ENCODE measurements at places on chromosomes 3 and 15. TPM values are rescaled to one million over a fixed set of nuclear protein-coding genes. Genes with fewer than 3 reads are reported as not detected.

- no peaks in the 10 kb centered on the region for H3K36me3 ChIP-seq
- peaks cover 26% of the 10 kb centered on the region for H3K4me1 ChIP-seq
- peak overlapping the region; percentile 83 for H3K4me3 ChIP-seq
- DNase-seq: peak; percentile 44
Measured at GRCh38 chr3:119497820-119498185, 544 bp upstream of the TIMMDC1 start.

- no peaks in the 10 kb centered on the region for H3K4me1 ChIP-seq
- H3K36me3 ChIP-seq: no peaks in the 10 kb centered on the region
- H3K27me3 ChIP-seq: no peaks in the 10 kb centered on the region
Measured at GRCh38 chr3:146814601-146815315, 209.6 kb upstream of the PLSCR5 start.

DNA sequence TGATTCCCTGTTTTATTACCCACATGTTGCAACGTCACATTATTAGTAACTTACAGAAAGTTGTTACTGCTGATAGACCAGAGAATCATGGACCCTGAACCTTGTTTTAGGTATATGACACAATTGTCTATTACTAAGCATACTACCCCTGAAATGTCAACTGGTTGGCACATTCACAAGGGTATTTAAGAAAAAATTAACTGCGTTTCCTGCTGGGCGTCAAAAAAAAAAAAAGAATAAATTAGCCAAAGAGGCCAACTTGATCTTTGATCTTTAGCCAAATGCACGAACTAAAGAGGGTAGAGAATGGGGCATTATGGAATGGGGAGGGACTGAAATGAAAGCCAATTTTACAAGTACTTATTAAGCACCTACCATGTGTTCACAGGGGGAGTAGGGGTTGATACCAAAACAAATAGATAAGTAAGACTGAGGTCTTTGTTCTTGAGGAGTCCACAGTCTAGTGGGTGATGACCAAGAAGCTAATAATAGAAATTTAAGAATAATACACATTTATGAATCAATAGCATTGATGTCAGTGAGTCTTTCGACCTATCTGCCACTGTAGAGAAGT is 17.8 kb upstream of the MUC13 start:
- H3K27me3 ChIP-seq: no peaks in the 10 kb centered on the region
- no peaks in the 10 kb centered on the region for H3K36me3 ChIP-seq
- no peak overlapping the region for H3K4me3 ChIP-seq
- no peaks in the 10 kb centered on the region for H3K4me1 ChIP-seq
- DNase-seq: no peak

DNA sequence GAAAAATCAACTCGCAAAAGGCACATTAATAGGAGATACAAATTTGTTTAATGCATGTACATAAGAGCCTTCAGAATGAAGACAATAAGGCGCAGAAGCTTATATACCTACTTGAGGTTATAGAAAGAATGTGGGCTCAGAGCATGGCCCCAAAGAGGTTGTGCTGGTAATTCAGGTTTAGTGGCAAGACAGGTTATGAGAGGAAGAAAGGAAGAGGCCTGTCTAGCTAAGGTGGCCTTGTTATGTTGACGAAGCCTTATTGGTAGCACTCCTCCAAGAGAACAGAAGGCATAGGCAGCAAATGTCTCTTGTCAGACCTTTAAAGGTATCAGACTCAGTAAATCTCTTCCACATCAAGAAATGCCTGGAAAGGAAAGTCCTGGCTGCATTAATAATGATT is 290.8 kb downstream of the MCTP2 start:
- no peak overlapping the region for H3K4me3 ChIP-seq
- H3K4me1 ChIP-seq: no peaks in the 10 kb centered on the region
- no peak overlapping the region for H3K27ac ChIP-seq
- no peak for DNase-seq
- no peaks in the 10 kb centered on the region for H3K27me3 ChIP-seq

DNA sequence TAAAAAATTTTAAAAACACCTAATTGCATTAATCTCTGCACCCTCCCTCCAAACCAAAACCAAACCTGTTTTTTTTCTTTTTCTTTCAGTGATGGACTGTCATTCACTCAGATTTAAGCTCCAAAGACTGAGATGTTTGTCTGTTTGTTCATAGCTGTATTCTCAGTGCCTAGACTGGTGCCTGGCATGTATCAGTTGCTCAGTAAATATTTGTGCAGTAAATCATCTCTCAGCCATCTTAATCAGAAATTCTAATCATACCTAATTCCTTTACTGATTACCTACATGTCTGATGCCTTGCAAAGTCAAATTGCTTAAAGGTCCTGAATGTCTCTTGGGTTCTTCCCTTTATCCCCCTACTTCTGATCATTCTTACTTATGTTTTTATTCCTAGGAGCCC is 138.8 kb downstream of the ZNF609 start:
- no peaks in the 10 kb centered on the region for H3K27me3 ChIP-seq
- H3K27ac ChIP-seq: no peak overlapping the region
- DNase-seq: no peak
- H3K4me1 ChIP-seq: peaks cover 17% of the 10 kb centered on the region
- H3K4me3 ChIP-seq: no peak overlapping the region
- H3K36me3 ChIP-seq: no peaks in the 10 kb centered on the region

DNA sequence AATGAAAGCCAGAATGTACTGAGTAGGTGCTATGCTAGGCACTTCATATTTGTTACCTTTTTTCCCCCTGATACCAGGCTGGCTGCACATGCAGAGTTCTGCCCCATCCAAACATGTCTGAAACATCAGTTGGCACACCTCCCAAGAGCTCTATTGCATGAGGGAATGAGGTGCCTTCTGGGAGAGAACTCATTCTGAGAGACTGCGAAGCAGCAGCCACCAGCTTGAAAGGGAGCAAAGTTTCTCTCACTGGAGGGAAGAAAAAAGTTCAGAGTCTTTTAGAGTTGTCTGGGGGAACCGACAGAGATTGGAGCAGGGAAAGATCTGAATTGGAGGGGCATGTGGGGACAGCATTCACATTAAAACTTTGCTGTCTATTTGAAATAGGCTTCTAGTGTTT is 84.1 kb downstream of the AGBL1 start:
- H3K27me3 ChIP-seq: no peaks in the 10 kb centered on the region
- no peak overlapping the region for H3K4me3 ChIP-seq
- no peaks in the 10 kb centered on the region for H3K4me1 ChIP-seq
- H3K27ac ChIP-seq: no peak overlapping the region
- DNase-seq: no peak

The FRMD5 gene
- 18.2 TPM for total RNA-seq

The PPP1R14D gene
- not detected for total RNA-seq

The TMEM108 gene
- total RNA-seq: 0.42 TPM

The LRRIQ4 gene
- total RNA-seq: not detected

The ADCY5 gene
- not detected for total RNA-seq

The KNG1 gene
- total RNA-seq: not detected

The C3orf20 gene
- not detected for total RNA-seq

The TRIM42 gene
- not detected for total RNA-seq

The GP9 gene
- total RNA-seq: not detected

Measured in endothelial cell of umbilical vein (primary cell).